Bronchial smooth muscle cell (primary cell): ENCODE measurements at places on chromosomes 13 and 19. TPM values are rescaled to one million over a fixed set of nuclear protein-coding genes. Genes with fewer than 3 reads are reported as not detected.

Gene ZNF69
- total RNA-seq, result 2.9 and 4.1 TPM in 2 replicates

Gene PRTN3
- total RNA-seq, result not detected in 2 replicates

Gene CYP4F12
- total RNA-seq, result not detected in 2 replicates

Gene MEIOSIN
- total RNA-seq, result not detected in 2 replicates

Gene CYP4F22
- total RNA-seq, result not detected in 2 replicates

Gene LINGO3
- not detected in 2 replicates for total RNA-seq

Gene C13orf46
- 0.34 and 0.47 TPM in 2 replicates for total RNA-seq

Gene SLC25A30
- total RNA-seq, result 9.6 and 12.2 TPM in 2 replicates

Gene SIGLEC12
- total RNA-seq, result not detected in 2 replicates

Gene ASF1B
- total RNA-seq, result 0.43 and 0.95 TPM in 2 replicates

Gene KCNJ14
- 0.16 and 0.26 TPM in 2 replicates for total RNA-seq

Gene SHISA2
- 0.09 and 0.32 TPM in 2 replicates for total RNA-seq

Gene RFPL4AL1
- not detected in 2 replicates for total RNA-seq

Gene MUC16
- under 0.01 TPM in 1 of 2 replicates, not detected in the other for total RNA-seq

Gene HSH2D
- total RNA-seq, result not detected in 2 replicates

Gene NUP62
- 13.7 and 14.3 TPM in 2 replicates for total RNA-seq

Gene NCCRP1
- total RNA-seq, result under 0.01 TPM in 1 of 2 replicates, not detected in the other

Gene SOX21
- total RNA-seq, result not detected in 2 replicates

Gene ZNF607
- total RNA-seq, result 5.2 and 7.5 TPM in 2 replicates

Gene EID2B
- total RNA-seq, result 2.1 and 3.8 TPM in 2 replicates

Gene EGLN2
- total RNA-seq, result 103 and 135 TPM in 2 replicates

Gene SPPL2B
- 27.9 and 33.4 TPM in 2 replicates for total RNA-seq

Gene ZNF560
- 0.79 and 1.2 TPM in 2 replicates for total RNA-seq

Gene C1QTNF9
- total RNA-seq, result 0.09 TPM in 1 of 2 replicates, not detected in the other

Gene GDF15
- 33.8 and 41.9 TPM in 2 replicates for total RNA-seq

Gene KANK3
- 0.16 and 0.26 TPM in 2 replicates for total RNA-seq

Gene PLPPR2
- total RNA-seq, result 5.8 TPM in 2 replicates

Gene CALR3
- total RNA-seq, result 0.16 TPM in 1 of 2 replicates, not detected in the other

Gene TYK2
- 54.4 and 69.6 TPM in 2 replicates for total RNA-seq

Gene C1QTNF9B
- 0.43 and 0.95 TPM in 2 replicates for total RNA-seq

Gene EID2
- total RNA-seq, result 6.7 and 13.6 TPM in 2 replicates

Gene ANKLE1
- 0.16 and 0.17 TPM in 2 replicates for total RNA-seq

Gene GFY
- total RNA-seq, result not detected in 2 replicates

Gene DDX49
- total RNA-seq, result 62.4 and 69.6 TPM in 2 replicates

Gene CEACAM7
- not detected in 2 replicates for total RNA-seq

Gene SERPINE3
- total RNA-seq, result not detected in 2 replicates

Gene AZU1
- total RNA-seq, result 0.16 TPM in 1 of 2 replicates, not detected in the other

Gene SIGLEC14
- not detected in 2 replicates for total RNA-seq

Gene MIA
- total RNA-seq, result 0.26 and 0.47 TPM in 2 replicates

Gene RNF225
- 0.16 and 0.17 TPM in 2 replicates for total RNA-seq

Gene EPSTI1
- 2.0 and 2.4 TPM in 2 replicates for total RNA-seq
